ENCODE measurements at places on chromosomes 1 and 21.
A peak's percentile ranks its signal among the peaks of the same experiment; 100 is the strongest.

DNA sequence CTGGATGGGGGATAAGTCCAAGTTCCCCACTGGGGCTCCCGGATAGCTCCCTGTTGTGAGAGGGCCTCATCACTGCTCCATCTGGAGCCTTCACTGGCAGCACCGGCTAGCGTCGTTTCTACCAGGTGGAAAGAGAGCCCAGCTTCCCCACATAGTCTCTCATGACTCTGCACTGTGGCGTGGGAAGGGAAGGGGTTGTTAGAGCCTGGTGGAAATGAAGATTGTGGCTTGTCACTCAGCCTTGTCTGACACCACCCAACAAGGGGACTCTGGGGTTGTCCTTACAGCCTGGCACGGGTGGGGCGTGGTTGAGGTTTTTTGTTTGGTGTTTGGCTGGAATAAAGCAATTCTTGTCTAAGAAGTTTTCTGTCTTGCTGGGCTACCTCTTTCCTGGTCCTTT is 94.6 kb downstream of the ADARB1 start:
- peaks cover 94% of the 10 kb centered on the region for H3K27me3 ChIP-seq
- no peak overlapping the region for H3K4me3 ChIP-seq
- no peak for DNase-seq

- H3K36me3 ChIP-seq, result no peaks in the 10 kb centered on the region
- no peak for DNase-seq
- H3K27me3 ChIP-seq, result no peaks in the 10 kb centered on the region
- no peak overlapping the region for H3K27ac ChIP-seq
These were observed 1573.5 kb downstream of the BRINP3 start for GRCh38 chr1:188904201-188904600.

DNA sequence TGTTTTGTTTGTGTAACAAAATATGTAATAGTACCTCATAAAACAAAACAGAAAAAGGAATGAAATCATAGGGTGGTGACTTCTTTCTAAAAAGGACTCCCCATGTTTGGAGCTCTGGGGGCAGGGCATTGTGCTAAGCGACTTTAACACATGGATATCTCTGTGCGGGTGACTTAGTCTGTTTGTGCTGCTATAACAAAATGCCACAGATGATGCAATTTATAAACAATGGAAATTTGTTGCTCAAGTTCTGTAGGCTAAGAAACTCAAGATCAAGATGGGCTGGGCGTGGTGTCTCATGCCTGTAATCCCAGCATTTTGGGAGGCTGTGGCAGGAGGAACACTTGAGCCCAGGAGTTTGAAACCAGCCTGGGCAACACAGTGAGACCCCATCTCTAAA is 85.4 kb upstream of the SIM2 start:
- H3K4me1 ChIP-seq, result no peaks in the 10 kb centered on the region
- no peak for DNase-seq
- no peak overlapping the region for H3K27ac ChIP-seq

- peak overlapping the region; percentile 77 for H3K4me3 ChIP-seq
- no peaks in the 10 kb centered on the region for H3K36me3 ChIP-seq
- H3K27ac ChIP-seq, result peak overlapping the region; percentile 91
- H3K27me3 ChIP-seq, result no peaks in the 10 kb centered on the region
- DNase-seq, result no peak
These were observed 69.7 kb downstream of the CD46 start for GRCh38 chr1:207821464-207822045.

DNA sequence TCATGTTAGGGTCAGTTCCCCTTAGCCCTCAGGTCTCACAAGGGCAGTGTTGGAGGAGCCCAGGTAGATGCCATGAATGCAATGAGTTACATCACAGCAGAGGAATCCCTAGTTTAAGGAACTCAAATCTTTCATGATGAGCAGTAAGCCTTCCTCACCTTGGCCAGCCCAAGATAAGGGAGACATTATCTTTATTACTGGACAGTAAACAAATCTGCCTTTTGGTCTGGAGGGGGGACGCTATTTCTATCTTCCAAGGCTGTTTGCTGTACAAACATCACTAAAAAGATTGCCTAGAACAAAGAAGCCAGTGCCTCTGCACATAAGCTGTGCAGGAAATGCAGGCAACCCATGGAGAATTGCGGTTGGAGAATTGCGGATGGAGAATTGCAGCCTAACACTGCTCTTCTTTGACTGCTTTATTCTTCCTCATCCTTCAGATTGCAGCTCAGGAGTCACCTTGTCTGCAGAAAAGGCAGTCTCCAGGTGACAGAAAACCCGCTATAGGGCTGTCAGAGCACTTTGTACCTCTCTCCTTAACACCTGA is 2.3 kb upstream of the CHI3L1 start:
- no peak overlapping the region for H3K27ac ChIP-seq
- no peak for DNase-seq
- H3K36me3 ChIP-seq, result no peaks in the 10 kb centered on the region
- no peaks in the 10 kb centered on the region for H3K4me1 ChIP-seq
- no peak overlapping the region for H3K4me3 ChIP-seq

DNA sequence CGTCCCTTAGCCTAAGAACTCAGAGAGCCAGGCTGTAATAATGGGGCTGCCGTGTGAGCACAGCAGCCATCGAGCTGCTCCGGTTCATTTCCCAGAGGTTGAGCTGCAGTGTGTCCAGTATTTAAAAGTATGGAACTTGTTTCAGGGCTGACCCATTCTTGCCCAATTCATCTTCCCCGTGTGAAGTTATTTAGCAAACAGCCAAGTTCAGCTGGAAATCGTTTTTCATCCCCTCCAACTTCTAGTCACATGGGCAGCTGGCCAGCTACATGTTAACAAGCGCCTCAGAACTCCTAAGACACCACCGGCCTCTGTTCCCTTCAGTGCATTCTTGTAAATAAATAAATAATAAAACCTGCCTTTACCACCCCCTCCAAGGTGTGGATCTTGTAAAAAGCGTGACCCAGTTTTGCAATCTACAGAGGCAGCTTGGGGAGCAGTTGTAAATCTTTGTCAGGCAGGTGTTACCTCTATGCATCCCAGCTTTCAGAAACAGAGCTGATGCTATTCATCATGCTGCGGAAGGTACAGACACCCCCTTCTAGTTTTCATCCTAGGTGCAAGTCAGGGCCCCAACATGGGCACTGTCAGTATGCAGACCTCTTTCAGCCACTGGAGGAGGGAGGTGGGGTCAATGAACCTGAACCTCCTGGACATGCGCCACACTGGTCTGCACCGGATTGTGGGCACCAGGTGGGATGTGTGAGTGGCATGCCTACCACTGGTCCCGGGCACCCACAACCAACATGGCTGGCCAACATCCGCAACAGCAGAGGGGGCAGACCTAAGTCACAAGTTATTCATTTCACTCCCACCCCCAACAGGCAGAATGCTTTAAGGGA is 18.7 kb upstream of the KNCN start:
- no peaks in the 10 kb centered on the region for H3K4me1 ChIP-seq
- no peak for DNase-seq
- no peak overlapping the region for H3K27ac ChIP-seq
- no peak overlapping the region for H3K4me3 ChIP-seq
- H3K27me3 ChIP-seq, result no peaks in the 10 kb centered on the region

GRCh38 chr1:17903386-17903785 is 148.3 kb downstream of the ACTL8 start:
- no peak for DNase-seq
- H3K36me3 ChIP-seq, result no peaks in the 10 kb centered on the region
- peaks cover 85% of the 10 kb centered on the region for H3K27me3 ChIP-seq

DNA sequence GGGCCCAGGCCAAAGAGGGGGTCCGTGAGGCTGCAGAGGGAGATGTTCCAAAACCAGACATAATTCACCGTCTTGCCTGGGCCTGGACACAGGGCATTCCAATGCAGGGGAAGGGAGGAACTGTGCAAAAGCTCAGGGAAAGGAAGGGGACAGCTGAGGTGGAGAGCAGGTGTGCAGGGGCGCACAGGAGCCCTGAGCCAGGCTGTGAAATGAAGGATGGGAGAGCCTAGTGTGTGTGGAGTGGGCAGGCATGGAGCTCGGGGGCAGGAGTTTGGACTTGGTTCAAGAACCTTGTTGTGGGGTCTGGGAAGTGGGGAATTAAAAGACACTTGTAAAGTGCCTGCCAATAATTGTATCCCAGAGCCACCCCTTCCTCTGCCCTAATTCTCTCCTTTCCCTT is 2.3 kb downstream of the TNNI1 start:
- no peak overlapping the region for H3K27ac ChIP-seq
- peaks cover 37% of the 10 kb centered on the region for H3K27me3 ChIP-seq
- no peaks in the 10 kb centered on the region for H3K36me3 ChIP-seq
- no peak for DNase-seq
- H3K4me1 ChIP-seq, result no peaks in the 10 kb centered on the region

DNA sequence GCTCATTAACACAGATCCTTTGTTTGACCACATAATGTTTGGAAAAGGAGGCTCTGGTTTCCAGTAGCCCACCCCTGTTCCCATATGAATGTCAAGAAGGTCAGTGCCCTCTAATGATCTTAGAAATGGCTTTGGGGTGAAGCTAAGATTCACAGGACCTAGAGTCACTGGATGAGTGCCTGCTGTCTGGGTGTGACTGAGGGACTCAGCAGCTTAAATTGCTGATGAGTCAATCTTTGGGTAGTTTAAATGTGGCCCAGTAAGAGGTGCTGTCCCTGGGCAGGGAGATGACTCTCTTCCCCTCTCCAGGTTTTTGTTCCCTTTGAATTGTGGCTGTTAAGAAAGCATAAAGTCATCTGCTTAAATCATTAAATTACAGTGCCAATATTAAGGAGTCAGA is 50.6 kb downstream of the L1TD1 start:
- no peaks in the 10 kb centered on the region for H3K4me1 ChIP-seq
- no peak overlapping the region for H3K4me3 ChIP-seq
- H3K27ac ChIP-seq, result no peak overlapping the region
- no peaks in the 10 kb centered on the region for H3K27me3 ChIP-seq
- no peak for DNase-seq

DNA sequence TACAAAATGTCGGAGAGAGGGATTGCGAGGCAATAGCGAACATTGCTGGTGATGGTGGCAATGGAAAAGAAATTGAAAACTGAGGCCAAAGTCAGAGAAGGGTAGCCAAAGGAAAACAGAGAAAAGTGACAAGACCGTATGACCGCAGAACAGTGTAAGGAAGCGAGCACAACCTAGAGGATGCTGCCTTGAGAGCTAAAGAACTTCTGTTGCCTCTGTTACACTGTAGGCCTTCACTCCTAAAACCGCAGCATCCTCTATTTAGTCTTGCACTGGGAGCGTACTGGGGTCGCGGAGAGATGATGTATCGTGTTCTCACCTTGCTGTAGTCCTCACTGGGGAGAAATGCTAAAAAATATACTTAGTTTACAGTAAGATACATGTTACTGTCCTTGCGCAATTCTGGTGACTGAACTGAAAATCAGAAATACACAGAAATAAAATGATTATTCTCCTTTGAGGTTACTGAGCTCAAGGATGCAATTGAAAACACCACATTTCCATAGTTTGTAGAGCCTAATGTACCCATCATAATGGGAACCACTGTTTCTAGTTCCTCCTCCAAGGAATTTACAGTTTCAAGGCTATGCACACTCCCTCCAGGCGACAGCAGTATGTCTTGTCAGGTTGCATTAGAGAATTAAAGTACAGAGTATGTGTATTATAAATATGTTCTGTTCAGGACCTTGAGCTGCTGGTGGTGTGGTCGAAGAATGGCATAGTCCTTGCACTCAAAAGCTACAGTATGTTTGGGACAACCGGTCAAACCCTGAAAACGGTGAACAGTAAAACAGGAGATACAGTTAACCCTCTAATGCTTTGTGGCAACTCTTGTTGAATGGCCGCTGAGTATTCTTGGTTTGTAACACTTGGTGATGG is 1.3 kb downstream of the NEK7 start:
- peak overlapping the region; percentile 77 for H3K27ac ChIP-seq
- peak; percentile 45 for DNase-seq
- peaks cover 13% of the 10 kb centered on the region for H3K4me1 ChIP-seq
- peak overlapping the region; percentile 71 for H3K4me3 ChIP-seq
- no peaks in the 10 kb centered on the region for H3K36me3 ChIP-seq

DNA sequence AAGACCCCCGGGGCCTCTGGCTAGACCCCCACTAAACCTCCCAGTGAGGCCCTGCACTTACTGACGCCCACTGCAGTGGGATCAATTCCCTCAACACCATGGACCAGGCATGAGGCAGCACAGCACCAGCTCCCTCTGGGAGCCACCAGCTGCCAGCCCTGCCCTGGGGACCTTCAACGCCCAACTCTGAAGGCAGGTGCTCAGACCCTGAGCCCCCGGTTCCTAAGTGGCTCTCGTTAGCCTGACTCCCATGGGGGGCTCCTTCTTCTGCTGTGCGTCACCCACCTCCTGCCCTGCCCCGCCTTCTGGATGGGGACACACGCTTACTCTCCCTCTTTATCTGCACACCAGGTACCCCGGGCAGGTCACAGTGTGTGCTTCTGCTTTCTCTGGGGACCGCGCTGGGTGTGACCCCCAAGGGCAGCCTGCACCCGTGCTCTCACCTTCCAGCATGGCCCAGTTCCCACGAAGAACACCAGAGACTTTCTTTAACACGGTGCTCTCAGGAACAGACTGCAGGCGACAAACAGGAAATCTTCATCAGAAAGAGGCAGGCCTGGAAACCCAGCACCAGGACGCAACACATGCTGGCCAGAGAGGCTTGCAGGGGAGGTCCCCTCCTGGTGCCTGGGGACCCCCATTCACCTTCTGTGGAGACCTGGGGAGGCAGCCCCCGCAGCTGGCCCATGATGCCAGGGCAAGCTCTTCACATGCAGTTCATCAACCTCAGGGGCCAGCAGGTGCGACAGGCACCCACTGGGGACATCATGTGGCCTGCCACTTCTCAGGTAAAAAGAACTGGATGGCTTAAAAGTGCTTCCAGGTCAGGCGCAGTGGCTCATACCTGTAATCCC is 27.3 kb downstream of the WDR4 start:
- H3K4me3 ChIP-seq, result no peak overlapping the region
- no peaks in the 10 kb centered on the region for H3K27me3 ChIP-seq
- H3K4me1 ChIP-seq, result no peaks in the 10 kb centered on the region
- H3K27ac ChIP-seq, result no peak overlapping the region

DNA sequence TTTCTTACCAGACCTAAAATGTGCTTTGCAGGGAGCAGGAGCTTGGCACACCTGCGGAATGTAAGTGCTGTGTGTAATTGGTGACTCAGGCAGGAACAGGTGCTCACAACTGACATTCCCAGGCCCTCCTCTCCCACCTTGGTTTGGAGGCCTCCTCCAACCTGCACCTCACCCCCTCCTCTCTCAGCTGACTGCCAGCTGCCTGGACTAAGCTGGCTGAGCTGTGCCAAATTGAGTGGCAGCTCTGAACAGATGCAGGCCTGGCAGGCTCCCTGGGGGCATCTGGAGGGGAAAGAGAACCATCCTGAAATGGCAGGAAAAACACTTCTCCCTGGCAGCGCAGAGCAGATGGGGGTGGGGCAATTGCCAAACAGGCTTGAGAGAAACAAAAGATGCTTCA is 91.7 kb upstream of the PGBD5 start:
- no peaks in the 10 kb centered on the region for H3K36me3 ChIP-seq
- no peaks in the 10 kb centered on the region for H3K27me3 ChIP-seq
- H3K4me3 ChIP-seq, result no peak overlapping the region
- H3K27ac ChIP-seq, result no peak overlapping the region
- peaks cover 18% of the 10 kb centered on the region for H3K4me1 ChIP-seq
- no peak for DNase-seq

DNA sequence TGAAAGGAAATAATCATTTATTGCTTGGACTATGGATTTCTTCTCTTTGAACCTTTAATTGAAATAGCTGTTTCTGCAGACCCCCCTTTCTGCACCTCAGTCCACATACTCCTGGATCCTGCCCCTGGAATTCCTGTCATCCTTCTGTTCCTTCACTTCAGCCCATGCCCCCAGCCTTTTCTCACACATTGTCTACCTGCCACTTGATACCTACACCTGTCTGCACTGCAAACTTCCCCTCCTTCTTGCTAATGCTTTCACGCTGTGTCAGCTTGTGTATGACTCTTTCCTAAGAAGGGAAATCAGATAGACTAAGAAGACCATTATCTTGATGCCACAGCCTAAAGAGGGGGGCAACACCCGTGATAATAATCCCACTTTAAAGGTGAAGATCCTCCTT is 80.3 kb upstream of the EXO1 start:
- H3K27me3 ChIP-seq, result no peaks in the 10 kb centered on the region
- H3K36me3 ChIP-seq, result no peaks in the 10 kb centered on the region
- DNase-seq, result peak; percentile 7
- no peak overlapping the region for H3K27ac ChIP-seq
- H3K4me3 ChIP-seq, result no peak overlapping the region
- H3K4me1 ChIP-seq, result peaks cover 18% of the 10 kb centered on the region

All from MM.1S (cell line).